ENCODE measurements at places on chromosomes 6 and 20. TPM values are rescaled to one million over a fixed set of nuclear protein-coding genes. Genes with fewer than 3 reads are reported as not detected.

Gene B3GALT4
- total RNA-seq: 2.8 TPM

Gene TCF21
- not detected for total RNA-seq

Gene SRSF12
- 0.26 TPM for total RNA-seq

Gene EPHA7
- not detected for total RNA-seq

Gene RAET1E
- not detected for total RNA-seq

Gene AKAP12
- 4.1 TPM for total RNA-seq

Gene USP49
- 7.3 TPM for total RNA-seq

Gene CCN6
- 0.32 TPM for total RNA-seq

Gene TGM2
- total RNA-seq: 0.09 TPM

Gene MUC21
- total RNA-seq: not detected

Gene HFE
- 1.1 TPM for total RNA-seq

Gene RAET1G
- not detected for total RNA-seq

Gene SALL4
- not detected for total RNA-seq

DNA sequence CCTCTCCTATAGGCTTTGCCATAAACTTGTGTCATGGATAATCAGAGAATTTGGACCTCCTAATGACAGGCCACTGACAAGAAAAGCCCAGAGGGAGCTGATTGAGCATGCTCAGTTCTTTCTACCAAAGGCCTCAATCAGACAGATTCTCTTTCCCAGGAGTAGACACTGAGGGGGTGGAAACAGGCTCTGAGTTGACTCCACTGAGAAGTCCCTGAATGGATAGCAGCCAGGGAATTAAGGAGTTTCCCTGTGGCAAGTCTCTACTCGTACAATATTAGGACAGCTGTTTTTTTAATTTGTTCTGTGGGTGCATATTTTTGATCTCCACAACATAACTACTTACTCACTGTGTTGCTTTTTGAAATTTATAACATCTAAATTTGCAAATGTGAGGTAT lies 63.3 kb downstream of the SLC16A10 start:
- peaks cover 20% of the 10 kb centered on the region for H3K4me1 ChIP-seq
- peaks cover 7% of the 10 kb centered on the region for H3K36me3 ChIP-seq
- no peaks in the 10 kb centered on the region for H3K27me3 ChIP-seq
- H3K27ac ChIP-seq: no peak overlapping the region
- no peak overlapping the region for H3K4me3 ChIP-seq
- DNase-seq: no peak

GRCh38 chr20:2341336-2341735 lies 39.4 kb upstream of the TGM6 start:
- no peaks in the 10 kb centered on the region for H3K36me3 ChIP-seq
- peaks cover 4% of the 10 kb centered on the region for H3K27me3 ChIP-seq
- H3K27ac ChIP-seq: no peak overlapping the region
- no peaks in the 10 kb centered on the region for H3K4me1 ChIP-seq

DNA sequence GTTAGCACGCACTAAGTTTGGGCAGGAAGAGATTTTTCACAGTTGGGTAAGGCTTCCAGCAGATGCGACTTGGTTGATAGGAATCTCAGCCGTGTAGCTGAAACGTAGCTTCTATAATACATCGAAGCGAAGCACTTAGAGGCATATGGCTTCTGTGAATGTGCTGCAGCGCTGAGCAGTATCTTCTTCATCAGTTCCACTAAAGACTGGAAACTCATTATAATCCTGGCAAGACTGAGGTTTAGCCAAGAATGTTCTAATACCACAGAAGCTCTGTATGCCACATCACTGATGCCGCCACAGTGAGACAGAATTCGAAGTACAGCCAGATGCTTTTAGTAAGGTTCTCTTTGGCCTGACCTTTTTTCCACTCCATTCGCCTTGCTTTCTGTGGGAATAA lies 680.2 kb upstream of the AGPAT4 start:
- no peaks in the 10 kb centered on the region for H3K36me3 ChIP-seq
- no peak overlapping the region for H3K4me3 ChIP-seq
- DNase-seq: no peak
- H3K4me1 ChIP-seq: no peaks in the 10 kb centered on the region
- no peak overlapping the region for H3K27ac ChIP-seq

DNA sequence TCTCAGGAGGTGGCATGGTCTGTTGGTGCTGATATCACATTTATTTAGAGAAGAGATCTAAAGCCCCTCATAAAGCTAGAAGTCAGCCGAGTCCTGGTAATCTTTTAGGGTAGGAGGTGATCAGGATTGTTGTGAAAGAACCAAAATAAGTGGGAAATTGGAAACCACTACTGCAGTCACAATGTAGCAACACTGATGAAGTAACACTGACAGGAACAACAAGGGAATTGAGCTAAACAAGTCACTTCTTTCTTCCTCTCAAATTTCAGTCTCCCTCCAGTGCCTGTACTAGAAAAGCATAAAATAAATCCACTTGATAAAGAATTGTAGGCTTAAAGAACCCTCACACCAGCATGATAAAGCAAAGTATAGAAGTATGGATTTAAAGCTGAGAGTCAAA lies 1509.0 kb downstream of the GRIK2 start:
- H3K4me3 ChIP-seq: no peak overlapping the region
- DNase-seq: no peak
- H3K27ac ChIP-seq: no peak overlapping the region
- H3K27me3 ChIP-seq: no peaks in the 10 kb centered on the region
- no peaks in the 10 kb centered on the region for H3K4me1 ChIP-seq

- no peaks in the 10 kb centered on the region for H3K4me1 ChIP-seq
- no peaks in the 10 kb centered on the region for H3K27me3 ChIP-seq
- no peaks in the 10 kb centered on the region for H3K36me3 ChIP-seq
- H3K27ac ChIP-seq: no peak overlapping the region
These were observed 266.5 kb downstream of the C6orf118 start for GRCh38 chr6:165042912-165043311.

GRCh38 chr6:12848964-12849808 lies 132.6 kb downstream of the PHACTR1 start:
- no peak overlapping the region for H3K4me3 ChIP-seq
- no peak for DNase-seq
- H3K4me1 ChIP-seq: no peaks in the 10 kb centered on the region
- H3K27ac ChIP-seq: no peak overlapping the region

DNA sequence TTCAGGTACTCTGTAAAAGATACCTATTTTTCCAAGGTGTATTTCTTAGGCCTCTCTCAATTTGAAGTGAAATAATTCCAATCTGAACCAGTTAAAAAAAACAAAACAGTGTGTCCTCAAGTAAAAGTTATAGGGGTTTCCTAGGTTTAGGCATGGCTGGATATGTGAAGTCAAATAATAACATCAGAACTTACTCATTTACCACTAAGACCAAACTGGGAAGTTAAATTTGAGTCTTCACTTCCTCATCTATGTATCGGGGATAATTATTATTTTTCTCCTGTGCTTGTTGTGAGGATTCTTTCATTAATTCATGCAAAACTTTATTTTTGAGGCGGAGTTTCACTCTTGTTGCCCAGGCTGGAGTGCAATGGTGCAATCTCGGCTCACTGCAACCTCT lies 86.2 kb upstream of the PTPRK start:
- no peak overlapping the region for H3K4me3 ChIP-seq
- DNase-seq: no peak
- H3K27me3 ChIP-seq: peaks cover 8% of the 10 kb centered on the region
- H3K27ac ChIP-seq: no peak overlapping the region

- H3K27me3 ChIP-seq: no peaks in the 10 kb centered on the region
- peak overlapping the region; percentile 13 for H3K4me3 ChIP-seq
- H3K27ac ChIP-seq: peak overlapping the region; percentile 85
- H3K4me1 ChIP-seq: peaks cover 45% of the 10 kb centered on the region
- H3K36me3 ChIP-seq: peaks cover 15% of the 10 kb centered on the region
These were observed 282.1 kb downstream of the UST start for GRCh38 chr6:149028767-149029405.

DNA sequence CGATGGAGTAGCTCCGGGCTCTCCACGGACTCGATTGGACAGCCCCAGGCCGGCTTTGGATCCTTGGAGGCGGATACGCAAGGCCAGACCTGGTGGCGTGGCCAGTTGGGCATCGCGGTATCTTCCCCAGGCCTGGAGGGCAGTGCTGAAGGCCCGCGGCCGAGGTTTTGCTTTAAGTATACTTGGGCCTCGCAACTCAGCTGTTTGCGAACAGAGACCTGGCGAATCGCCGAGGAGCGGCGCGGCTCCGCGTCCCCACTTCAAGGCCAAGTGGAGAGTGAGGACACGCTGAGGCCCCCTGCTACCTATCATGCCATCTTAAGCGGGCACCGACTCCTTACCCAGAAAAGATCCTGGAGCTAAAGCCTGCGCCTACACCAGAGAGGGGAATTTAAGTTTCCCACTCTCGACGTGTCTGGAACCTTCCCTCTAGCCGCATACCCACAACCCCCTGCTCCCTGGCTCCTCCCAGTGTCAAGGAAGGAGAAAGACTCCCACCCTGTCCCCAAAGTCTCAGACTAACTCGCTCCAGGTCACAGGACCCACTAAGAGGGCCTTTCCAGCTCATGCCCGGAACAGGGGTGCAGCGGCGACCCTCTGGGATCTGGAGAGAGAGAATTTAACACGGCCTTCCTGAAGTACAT lies 4.1 kb downstream of the LINC00237 start:
- peak overlapping the region; percentile 15 for H3K27ac ChIP-seq
- peak overlapping the region; percentile 61 for H3K4me3 ChIP-seq
- no peaks in the 10 kb centered on the region for H3K36me3 ChIP-seq
- peaks cover 34% of the 10 kb centered on the region for H3K4me1 ChIP-seq
- H3K27me3 ChIP-seq: peaks cover 69% of the 10 kb centered on the region
- DNase-seq: peak; percentile 36

GRCh38 chr6:99811636-99812035 lies 182.4 kb downstream of the MCHR2 start:
- no peaks in the 10 kb centered on the region for H3K36me3 ChIP-seq
- H3K27ac ChIP-seq: no peak overlapping the region
- H3K4me3 ChIP-seq: no peak overlapping the region
- H3K27me3 ChIP-seq: peaks cover 30% of the 10 kb centered on the region
- DNase-seq: no peak

DNA sequence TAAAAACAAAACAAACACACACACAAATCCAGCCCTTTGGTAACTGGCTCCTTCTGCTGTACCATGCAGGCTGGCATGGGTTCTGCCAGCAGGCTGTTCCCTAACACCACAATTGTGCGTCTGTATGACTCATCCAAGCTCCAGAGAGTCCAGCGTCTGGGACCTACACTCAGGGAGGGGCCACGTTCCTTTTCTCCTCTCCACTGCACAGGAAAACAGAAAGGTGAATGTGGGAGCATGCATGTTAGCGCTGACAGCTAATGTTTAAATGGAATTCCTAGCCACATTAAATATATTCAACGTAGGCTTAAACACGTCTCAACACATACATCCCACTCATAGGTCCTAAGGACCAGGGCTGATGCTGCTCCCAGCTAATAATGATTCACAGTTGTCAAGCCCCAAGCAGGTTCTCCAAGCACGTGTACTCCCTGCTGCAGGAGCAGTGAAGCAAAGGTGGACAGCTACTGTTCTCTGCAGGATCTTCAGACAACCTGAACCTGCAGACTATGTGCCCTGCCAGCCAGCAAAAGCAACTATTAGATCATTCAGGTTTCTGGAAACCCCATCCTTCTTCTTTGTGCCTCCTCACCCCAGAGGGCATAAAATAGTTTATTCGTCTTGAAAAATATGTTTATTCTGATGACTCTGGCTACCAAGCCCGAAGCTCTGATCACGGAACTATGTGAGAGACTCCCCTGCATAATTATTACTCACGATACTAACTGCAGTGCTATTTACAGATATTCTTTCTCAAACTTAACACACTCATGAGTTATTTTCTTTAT lies 20.9 kb downstream of the MAP1LC3A start:
- peaks cover 30% of the 10 kb centered on the region for H3K4me1 ChIP-seq
- H3K4me3 ChIP-seq: no peak overlapping the region
- peak overlapping the region; percentile 91 for H3K27ac ChIP-seq
- H3K27me3 ChIP-seq: no peaks in the 10 kb centered on the region
- no peak for DNase-seq

GRCh38 chr20:32168184-32168910 lies 39.2 kb downstream of the PLAGL2 start:
- no peak overlapping the region for H3K27ac ChIP-seq
- H3K4me1 ChIP-seq: no peaks in the 10 kb centered on the region
- no peak overlapping the region for H3K4me3 ChIP-seq
- peaks cover 28% of the 10 kb centered on the region for H3K36me3 ChIP-seq
- no peak for DNase-seq

DNA sequence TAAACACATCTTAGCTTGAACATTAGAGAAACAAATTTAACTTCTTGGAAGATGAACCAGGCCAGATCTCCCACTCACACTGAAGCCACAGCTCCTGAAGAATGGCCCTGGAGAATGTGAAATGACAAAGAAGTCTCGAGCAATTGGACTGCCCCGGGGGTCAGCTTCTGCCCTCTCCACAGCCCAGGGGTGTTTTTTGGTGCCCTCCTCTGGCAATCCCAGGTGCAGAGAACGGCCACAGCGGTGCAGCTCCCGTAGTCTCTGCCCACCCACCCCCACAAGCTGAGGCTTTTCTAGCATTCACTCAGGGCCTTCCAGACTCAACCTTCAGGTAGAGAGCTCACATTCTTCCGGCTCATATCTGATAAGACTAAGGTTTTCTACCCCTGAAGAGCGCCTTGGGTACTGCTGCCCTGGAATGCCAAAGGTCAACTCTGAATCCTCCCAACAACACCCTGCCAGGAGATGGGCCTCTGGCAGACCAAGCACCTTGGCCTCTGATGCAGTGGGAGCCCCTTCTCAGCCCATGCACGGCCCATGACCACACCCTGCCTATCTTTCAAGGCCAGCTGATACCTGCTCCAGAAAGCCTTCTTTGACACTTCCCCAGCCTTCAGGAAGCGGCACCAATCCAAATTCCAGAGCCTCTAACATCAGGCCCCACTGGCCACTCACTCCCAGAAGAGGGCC lies 208.3 kb downstream of the SYNDIG1 start:
- DNase-seq: no peak
- no peak overlapping the region for H3K4me3 ChIP-seq
- H3K27ac ChIP-seq: no peak overlapping the region
- H3K27me3 ChIP-seq: no peaks in the 10 kb centered on the region
- no peaks in the 10 kb centered on the region for H3K4me1 ChIP-seq

GRCh38 chr6:139708337-139709199 lies 334.1 kb upstream of the CITED2 start:
- H3K36me3 ChIP-seq: no peaks in the 10 kb centered on the region
- H3K4me1 ChIP-seq: no peaks in the 10 kb centered on the region
- no peak overlapping the region for H3K4me3 ChIP-seq
- DNase-seq: no peak
- peaks cover 2% of the 10 kb centered on the region for H3K27me3 ChIP-seq

GRCh38 chr6:39892490-39893129 lies 41.7 kb downstream of the MOCS1 start:
- peaks cover 5% of the 10 kb centered on the region for H3K27me3 ChIP-seq
- H3K4me1 ChIP-seq: no peaks in the 10 kb centered on the region
- peak; percentile 53 for DNase-seq
- H3K36me3 ChIP-seq: no peaks in the 10 kb centered on the region
- H3K4me3 ChIP-seq: no peak overlapping the region

DNA sequence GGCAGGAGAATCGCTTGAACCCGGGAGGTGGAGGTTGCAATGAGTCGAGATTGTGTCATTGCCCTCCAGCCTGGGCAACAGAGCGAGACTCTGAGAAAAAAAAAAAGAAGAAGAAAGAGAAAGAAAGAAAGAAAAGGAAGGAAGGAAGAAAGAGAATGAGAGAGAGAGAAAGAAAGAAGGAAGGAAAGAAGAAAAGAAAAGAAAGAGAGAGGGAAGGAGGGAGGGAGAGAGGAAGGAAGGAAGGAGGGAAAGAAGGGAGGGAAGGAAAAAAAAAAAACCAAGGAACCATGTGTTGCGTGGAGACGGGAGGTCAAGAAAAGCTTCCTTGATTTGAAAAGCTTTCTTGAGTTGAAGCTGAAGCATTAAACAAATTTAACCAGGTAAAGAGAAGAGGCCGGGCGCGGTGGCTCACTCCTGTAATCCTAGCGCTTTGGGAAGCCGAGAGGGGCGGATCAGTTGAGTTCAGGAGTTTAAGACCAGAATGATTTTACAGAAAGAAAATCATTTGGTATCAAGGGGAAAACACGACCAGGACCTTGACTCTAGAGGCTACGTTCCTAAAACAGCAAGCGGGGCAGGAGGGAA lies 90.5 kb upstream of the PRSS16 start:
- peak overlapping the region; percentile 78 for H3K4me3 ChIP-seq
- H3K4me1 ChIP-seq: peaks cover 46% of the 10 kb centered on the region
- H3K27ac ChIP-seq: peak overlapping the region; percentile 92
- no peaks in the 10 kb centered on the region for H3K36me3 ChIP-seq

Measured in activated CD4-positive, alpha-beta T cell treated with anti-CD3 and anti-CD28 coated beads for 36 hours (primary cell).